HCT116 (cell line): ENCODE measurements at places on chromosomes 3 and 15.

GRCh38 chr3:151684094-151684493, 49.6 kb upstream of the AADACL2 start:
- H3K36me3 ChIP-seq, result no peaks in the 10 kb centered on the region
- no peak for DNase-seq
- no peaks in the 10 kb centered on the region for H3K4me1 ChIP-seq
- no peak overlapping the region for H3K27ac ChIP-seq
- H3K4me3 ChIP-seq, result no peak overlapping the region

- no peak overlapping the region for H3K4me3 ChIP-seq
- no peak overlapping the region for H3K27ac ChIP-seq
- no peaks in the 10 kb centered on the region for H3K4me1 ChIP-seq
- no peaks in the 10 kb centered on the region for H3K36me3 ChIP-seq
- no peaks in the 10 kb centered on the region for H3K27me3 ChIP-seq
- no peak for DNase-seq
Observed at GRCh38 chr3:186967686-186968085, 37.4 kb downstream of the ST6GAL1 start.

GRCh38 chr15:41874736-41875135, 19.1 kb downstream of the SPTBN5 start:
- no peaks in the 10 kb centered on the region for H3K36me3 ChIP-seq
- no peaks in the 10 kb centered on the region for H3K27me3 ChIP-seq
- H3K4me3 ChIP-seq, result no peak overlapping the region
- peaks cover 8% of the 10 kb centered on the region for H3K4me1 ChIP-seq

- no peak overlapping the region for H3K27ac ChIP-seq
- no peaks in the 10 kb centered on the region for H3K36me3 ChIP-seq
- H3K27me3 ChIP-seq, result no peaks in the 10 kb centered on the region
- peaks cover 22% of the 10 kb centered on the region for H3K4me1 ChIP-seq
- DNase-seq, result no peak
- no peak overlapping the region for H3K4me3 ChIP-seq
Observed at GRCh38 chr15:81296673-81297072, 27.3 kb downstream of the STARD5 start.

DNA sequence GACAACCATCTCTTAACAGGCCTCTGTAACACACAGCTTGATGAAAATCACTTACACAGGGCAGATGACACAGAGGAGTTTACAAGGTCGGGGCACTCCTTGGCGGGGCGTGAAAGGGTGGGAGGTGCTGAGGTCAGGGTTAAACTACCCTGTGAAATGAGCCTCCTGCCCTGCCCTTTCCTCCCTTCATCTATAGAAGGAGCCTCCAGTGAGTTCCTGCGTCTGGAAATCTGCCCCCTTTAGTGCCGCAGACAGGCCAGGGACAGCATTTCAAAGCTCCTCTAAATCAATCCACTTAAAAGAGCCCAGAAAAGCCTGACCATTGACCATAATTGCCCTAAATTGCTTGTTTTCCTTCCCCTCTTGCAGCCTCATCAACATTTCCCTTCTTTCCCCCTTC, 1.9 kb downstream of the ROBO1 start:
- no peak overlapping the region for H3K4me3 ChIP-seq
- H3K27me3 ChIP-seq, result no peaks in the 10 kb centered on the region
- H3K27ac ChIP-seq, result no peak overlapping the region
- no peaks in the 10 kb centered on the region for H3K4me1 ChIP-seq

DNA sequence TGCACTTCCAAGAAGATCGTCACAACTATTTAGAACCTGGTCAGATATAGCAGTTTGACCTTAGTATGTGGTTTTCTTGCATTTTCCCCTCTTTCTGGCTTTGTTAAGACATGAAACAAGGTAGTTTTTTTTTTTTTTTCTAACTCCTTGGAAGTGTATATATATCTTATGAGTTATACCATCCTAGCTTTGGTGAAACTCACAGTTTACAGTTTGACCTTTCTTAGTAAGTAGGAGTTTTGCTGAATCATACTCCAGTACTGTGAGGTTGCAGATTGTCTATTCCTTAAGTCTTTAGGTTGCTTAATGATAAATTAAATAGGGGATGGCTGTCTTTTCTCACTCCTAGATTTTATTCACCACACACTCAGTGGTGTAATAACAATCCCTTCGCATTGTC, 325.0 kb downstream of the RBMS3 start:
- no peaks in the 10 kb centered on the region; the same call in 1 of the 2 replicates for H3K27me3 ChIP-seq
- no peak overlapping the region for H3K27ac ChIP-seq
- H3K4me1 ChIP-seq, result no peaks in the 10 kb centered on the region
- no peaks in the 10 kb centered on the region for H3K36me3 ChIP-seq

DNA sequence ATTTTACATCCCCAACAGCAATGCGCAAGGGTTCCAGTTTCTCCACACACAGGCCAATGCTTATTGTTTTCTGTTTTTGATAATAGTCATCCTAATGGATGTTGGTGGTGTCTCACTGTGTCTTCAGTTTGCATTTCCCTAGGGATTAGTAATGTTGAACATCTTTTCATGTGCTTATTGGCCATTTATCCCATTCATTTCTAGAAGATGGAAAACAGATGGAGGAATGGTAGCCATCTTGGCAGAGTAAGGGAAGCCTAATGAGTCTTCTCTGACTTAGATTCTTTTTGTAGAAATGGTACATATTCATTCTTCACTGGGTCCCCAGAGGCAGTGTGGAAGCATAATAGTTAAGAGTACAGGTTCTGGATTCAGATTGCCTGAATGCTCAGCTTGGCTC, 46.8 kb upstream of the SRGAP3 start:
- no peaks in the 10 kb centered on the region for H3K36me3 ChIP-seq
- no peak overlapping the region for H3K4me3 ChIP-seq
- no peak for DNase-seq
- H3K27me3 ChIP-seq, result no peaks in the 10 kb centered on the region
- H3K4me1 ChIP-seq, result no peaks in the 10 kb centered on the region

- H3K27me3 ChIP-seq, result no peaks in the 10 kb centered on the region
- peaks cover 60% of the 10 kb centered on the region for H3K4me1 ChIP-seq
- H3K4me3 ChIP-seq, result no peak overlapping the region
- no peaks in the 10 kb centered on the region for H3K36me3 ChIP-seq
- DNase-seq, result no peak
Observed at GRCh38 chr15:58463815-58464650, 32.2 kb downstream of the LIPC start.

DNA sequence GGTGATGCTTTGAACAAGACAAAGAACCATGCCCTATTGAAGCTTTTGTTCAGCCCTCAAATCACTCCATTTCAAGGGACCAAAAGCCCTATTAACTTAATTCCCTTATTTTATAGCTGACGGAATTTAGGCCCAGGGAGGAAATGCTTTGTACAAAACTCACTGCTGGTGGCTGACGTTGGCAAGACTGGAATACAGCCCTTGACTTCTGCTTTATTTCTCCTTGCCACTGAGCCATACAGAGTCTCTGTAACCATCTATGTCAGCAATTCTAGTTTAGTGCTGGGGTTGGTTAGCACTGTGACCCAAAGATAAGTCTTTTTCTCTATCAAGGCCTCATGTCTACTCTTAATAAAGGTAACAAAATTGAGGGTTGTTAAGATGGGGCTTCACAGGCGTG, 316.1 kb upstream of the TPRG1 start:
- H3K4me1 ChIP-seq, result no peaks in the 10 kb centered on the region
- no peak overlapping the region for H3K4me3 ChIP-seq
- no peaks in the 10 kb centered on the region for H3K27me3 ChIP-seq
- no peak for DNase-seq
- H3K27ac ChIP-seq, result no peak overlapping the region
- H3K36me3 ChIP-seq, result no peaks in the 10 kb centered on the region

- peak; percentile 42 for DNase-seq
- H3K27me3 ChIP-seq, result no peaks in the 10 kb centered on the region
- H3K36me3 ChIP-seq, result no peaks in the 10 kb centered on the region
- no peak overlapping the region for H3K4me3 ChIP-seq
- H3K27ac ChIP-seq, result no peak overlapping the region
- H3K4me1 ChIP-seq, result peaks cover 13% of the 10 kb centered on the region
Observed at GRCh38 chr15:33086500-33087121, 107.9 kb downstream of the FMN1 start.

DNA sequence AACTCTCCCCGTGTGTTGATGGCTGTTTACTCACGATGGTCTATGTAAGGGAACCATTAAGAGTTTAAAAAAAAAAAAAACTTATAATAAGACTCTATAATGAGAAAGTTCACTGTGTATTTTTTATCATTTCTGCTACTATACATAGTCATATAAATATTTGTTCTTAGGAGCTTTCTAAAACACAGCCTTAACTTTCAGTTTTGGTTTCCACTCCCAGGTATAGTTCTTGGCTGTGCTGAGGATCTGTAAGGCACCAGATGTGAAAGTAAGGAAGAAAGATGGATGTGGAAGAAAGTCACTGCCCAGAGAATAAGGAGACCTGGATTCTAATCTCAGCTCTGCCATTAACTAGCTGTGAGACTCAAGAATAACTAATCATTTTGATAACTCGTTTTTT, 101.9 kb upstream of the THBS1 start:
- H3K27me3 ChIP-seq, result no peaks in the 10 kb centered on the region; the same call in 1 of the 2 replicates
- H3K27ac ChIP-seq, result no peak overlapping the region
- no peak for DNase-seq
- H3K4me3 ChIP-seq, result no peak overlapping the region

GRCh38 chr3:146306656-146307455, 56.0 kb upstream of the PLSCR4 start:
- no peaks in the 10 kb centered on the region for H3K27me3 ChIP-seq
- no peaks in the 10 kb centered on the region for H3K4me1 ChIP-seq
- no peaks in the 10 kb centered on the region for H3K36me3 ChIP-seq
- H3K27ac ChIP-seq, result no peak overlapping the region
- no peak for DNase-seq

- H3K36me3 ChIP-seq, result no peaks in the 10 kb centered on the region
- no peak overlapping the region for H3K4me3 ChIP-seq
- peaks cover 44% of the 10 kb centered on the region for H3K4me1 ChIP-seq
Observed at GRCh38 chr3:50671331-50671730, 3.4 kb upstream of the DOCK3 start.

GRCh38 chr15:85030301-85030929, 48.8 kb downstream of the PDE8A start:
- H3K27me3 ChIP-seq, result no peaks in the 10 kb centered on the region
- peaks cover 8% of the 10 kb centered on the region for H3K4me1 ChIP-seq
- H3K36me3 ChIP-seq, result no peaks in the 10 kb centered on the region
- H3K27ac ChIP-seq, result no peak overlapping the region

DNA sequence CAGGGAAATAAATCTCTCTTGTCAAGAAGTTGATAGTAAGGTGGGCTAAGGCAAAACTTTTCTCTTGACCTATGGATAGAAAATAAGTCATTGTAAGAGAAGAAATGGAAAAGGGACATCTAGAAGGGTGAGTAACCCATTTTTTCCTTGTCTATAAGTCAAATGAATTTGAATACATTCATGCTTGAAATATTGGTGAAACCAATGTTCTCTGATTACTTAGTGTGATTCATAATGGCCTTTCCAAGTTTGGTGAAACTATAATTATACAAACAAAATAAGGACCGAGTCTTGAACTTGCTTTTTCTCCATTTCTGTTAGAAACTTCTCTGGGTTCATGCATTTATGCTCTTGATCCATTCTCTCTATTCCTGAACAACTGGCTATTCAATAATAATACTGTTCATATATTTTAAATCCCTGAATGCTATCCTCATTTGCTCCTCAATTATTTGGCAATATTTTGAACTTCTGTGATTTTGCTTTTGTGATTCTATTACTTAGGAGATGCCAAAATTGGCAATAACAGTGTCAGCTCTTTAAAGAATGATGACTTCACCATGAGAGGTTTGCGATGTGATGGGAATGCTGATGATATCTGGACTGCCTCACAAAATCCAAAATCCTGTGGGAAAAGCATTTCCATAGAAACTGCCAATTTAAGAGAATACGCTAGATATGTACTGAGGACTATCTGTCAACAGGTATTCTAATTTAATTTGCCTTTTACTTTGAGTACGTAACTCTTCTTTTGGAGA, 12.3 kb downstream of the P2RY12 start:
- DNase-seq, result no peak
- H3K4me3 ChIP-seq, result no peak overlapping the region
- H3K4me1 ChIP-seq, result no peaks in the 10 kb centered on the region
- no peak overlapping the region for H3K27ac ChIP-seq
- H3K27me3 ChIP-seq, result no peaks in the 10 kb centered on the region

- H3K4me1 ChIP-seq, result peaks cover 8% of the 10 kb centered on the region; the same call in 1 of the 2 replicates
- DNase-seq, result no peak
- H3K27ac ChIP-seq, result no peak overlapping the region
- 0 out of 2 replicates have a peak, but pooled peaks cover 3% of the 10 kb centered on the region for H3K36me3 ChIP-seq
Observed at GRCh38 chr15:64430000-64430735, 30.2 kb upstream of the ZNF609 start.

DNA sequence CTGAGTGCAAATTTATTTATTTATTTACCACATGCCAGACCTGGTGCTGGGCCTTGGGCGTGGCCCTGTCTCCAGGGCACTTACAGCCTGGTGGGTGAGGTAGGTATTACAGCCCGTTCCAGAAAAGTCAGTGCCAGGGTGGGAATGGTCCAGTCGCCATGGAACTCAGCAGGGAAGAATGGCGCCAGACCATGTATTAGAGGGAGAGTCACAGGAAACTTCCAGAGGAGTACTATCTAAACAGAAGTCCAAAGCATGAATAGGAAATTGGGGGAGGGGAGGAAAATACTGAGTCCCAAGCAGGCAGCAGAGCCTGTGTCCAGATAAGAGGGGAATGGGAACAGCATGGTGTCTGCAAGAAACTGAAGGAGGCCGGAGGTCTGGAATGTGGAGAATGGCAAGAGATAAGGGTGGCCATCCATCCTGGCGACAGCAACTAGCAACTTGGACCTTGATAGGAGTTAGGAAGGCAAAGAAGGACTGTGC, 27.0 kb downstream of the SH3BP5 start:
- H3K27me3 ChIP-seq, result no peaks in the 10 kb centered on the region
- no peak overlapping the region for H3K27ac ChIP-seq

DNA sequence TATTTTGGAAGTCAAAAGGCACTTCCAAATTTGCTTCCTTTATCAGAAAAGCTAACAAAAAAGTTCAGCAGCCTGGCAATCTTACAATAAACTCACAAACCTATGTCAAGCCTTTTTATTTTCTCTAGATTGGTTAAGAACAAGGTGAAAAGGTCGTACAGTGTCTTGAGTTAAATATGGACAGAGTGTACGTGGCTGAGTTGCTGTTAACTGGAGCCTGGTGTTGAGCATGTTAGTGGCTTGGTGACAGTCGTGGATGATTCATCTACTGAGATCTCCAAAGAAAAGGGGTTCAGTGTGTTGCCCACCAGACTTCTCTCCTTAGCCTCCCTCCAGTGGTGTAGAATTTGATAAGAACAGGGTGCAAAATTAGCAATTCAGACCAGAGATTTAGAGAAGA, 89.7 kb downstream of the SSR3 start:
- H3K27me3 ChIP-seq, result no peaks in the 10 kb centered on the region
- DNase-seq, result no peak
- H3K4me3 ChIP-seq, result no peak overlapping the region
- H3K27ac ChIP-seq, result no peak overlapping the region
